ENCODE measurements at places on chromosomes 12 and 14.

DNA sequence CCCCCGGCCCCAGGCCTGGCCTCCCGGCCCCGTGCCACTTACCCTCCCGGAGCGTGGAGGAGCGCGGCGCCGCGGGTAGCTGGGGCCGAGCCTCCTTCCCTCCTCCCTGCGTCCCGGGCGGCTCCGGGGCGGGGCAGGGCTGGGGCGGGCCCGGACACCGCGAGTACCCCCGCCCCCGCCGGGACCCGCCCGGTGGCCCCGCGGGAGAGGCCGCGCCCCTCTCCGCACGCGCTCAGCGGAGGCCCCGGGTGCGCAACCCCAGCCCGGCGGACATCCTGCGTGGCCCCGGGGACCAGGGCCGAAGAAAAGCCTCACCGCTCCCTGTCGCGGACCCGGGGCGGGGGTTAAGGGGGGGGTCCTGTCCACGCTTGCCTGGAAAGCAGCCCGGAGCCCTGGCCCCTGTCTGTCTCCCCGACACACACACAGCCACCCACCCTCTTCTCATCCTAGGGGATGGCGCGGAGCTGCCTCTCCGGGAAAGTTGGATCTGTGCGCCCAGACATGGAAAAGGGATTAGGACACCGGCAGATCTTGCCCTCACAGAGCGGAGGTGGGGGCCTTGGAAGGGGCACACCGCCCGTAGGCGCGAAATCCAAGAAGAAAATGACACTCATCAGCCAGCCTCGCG, at the start of gene SYNE3:
Gene SYNE3 (minus strand): TSS at position 97 of the 628 bp plus-strand sequence. CDS start 40,829 bp downstream, outside the sequence.
- H3K27me3 ChIP-seq, result peaks cover 3% of the 10 kb centered on the region
- peak within 1 kb of the TSS; percentile 32 for H3K27ac ChIP-seq
- no peaks in the 10 kb centered on the region for H3K36me3 ChIP-seq
- H3K4me1 ChIP-seq, result peaks cover 3% of the 10 kb centered on the region
- peak within 1 kb of the TSS; percentile 73 for H3K4me3 ChIP-seq

GRCh38 chr14:55874785-55875184, 243.4 kb upstream of the PELI2 start:
- no peaks in the 10 kb centered on the region for H3K27me3 ChIP-seq
- no peaks in the 10 kb centered on the region for H3K36me3 ChIP-seq
- H3K27ac ChIP-seq, result no peak overlapping the region
- no peaks in the 10 kb centered on the region for H3K4me1 ChIP-seq
- DNase-seq, result no peak
- H3K4me3 ChIP-seq, result no peak overlapping the region

DNA sequence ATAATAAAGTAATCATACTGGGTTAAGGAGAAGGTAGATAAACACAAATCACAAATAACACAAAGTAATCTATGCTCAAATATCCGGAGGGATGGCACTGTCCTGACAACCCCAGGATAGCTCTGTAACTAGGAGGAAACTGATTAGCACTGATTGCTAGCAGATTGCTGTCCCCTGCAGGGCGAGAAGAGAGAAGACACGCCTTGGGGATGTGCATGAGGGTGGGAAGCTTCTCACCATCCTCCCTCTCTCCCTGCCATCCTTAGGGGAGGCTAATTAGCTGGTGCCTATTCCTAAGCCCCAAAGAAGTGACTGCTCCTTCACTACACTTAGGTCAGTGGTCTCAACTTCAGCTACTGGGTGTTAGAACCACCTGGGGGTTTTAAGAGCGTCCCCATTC, 27.0 kb upstream of the TMEM260 start:
- no peaks in the 10 kb centered on the region for H3K4me1 ChIP-seq
- DNase-seq, result no peak
- no peaks in the 10 kb centered on the region for H3K36me3 ChIP-seq
- H3K4me3 ChIP-seq, result no peak overlapping the region

DNA sequence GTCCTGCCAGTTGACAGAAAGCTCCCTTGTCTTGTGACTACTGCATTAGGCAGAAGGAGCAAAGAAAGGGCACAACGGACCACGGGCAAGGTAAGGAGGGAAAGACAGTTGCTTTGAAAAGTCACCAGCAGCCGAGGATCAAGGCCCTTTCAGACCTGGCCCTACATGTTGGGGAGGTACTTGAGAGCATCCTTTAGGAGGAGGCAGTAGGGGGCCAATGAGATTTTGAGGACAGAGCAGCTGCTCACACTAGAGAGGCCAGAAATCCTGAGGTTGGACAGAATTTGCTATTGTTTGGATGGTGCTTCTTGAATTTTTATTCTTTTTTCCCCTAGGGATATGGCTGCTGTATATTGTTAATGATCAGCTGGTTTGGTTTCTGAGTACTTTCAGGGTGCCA, 135.5 kb upstream of the PZP start:
- no peak overlapping the region for H3K4me3 ChIP-seq
- no peak overlapping the region for H3K27ac ChIP-seq
- no peak for DNase-seq
- H3K36me3 ChIP-seq, result no peaks in the 10 kb centered on the region
- no peaks in the 10 kb centered on the region for H3K4me1 ChIP-seq
- no peaks in the 10 kb centered on the region for H3K27me3 ChIP-seq

GRCh38 chr12:12714276-12715021, 2.7 kb upstream of the CDKN1B start:
- peak; percentile 46 for DNase-seq
- H3K4me1 ChIP-seq, result peaks cover 9% of the 10 kb centered on the region
- peak overlapping the region; percentile 94 for H3K27ac ChIP-seq
- H3K27me3 ChIP-seq, result no peaks in the 10 kb centered on the region

DNA sequence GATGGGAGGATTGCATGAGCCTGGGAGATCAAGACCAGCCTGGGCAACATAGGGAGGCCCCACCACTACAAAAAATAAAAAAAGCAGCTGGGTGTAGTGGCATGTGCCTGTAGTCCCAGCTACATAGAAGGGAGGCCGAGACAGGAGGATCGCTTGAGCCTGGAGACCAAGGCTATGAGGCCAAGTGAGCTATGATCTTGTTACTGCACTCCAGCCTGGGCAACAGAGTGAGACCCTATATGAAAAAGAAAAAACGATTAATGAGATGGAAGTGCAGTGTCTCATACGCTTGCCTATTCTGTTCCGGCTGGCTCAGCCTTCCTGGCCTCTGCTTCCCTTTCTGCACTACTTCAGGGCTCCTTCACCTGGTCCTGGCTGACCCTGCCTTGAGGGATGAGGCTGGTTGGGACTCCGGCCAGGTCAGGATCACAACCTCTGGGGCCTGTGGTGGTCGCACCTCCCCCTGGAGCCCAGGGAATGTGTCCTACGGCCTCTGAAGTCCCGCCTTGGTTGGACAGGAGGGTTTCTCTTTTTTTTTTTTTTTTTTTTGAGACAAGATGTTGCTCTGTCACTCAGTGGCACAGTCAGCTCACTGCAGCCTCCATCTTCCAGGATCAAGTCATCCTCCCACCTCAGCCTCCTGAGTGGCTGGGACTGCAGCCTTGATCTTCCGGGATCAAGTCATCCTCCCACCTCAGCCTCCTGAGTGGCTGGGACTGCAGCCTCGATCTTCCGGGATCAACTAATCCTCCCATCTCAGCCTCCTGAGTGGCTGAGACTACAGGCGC, 10.7 kb downstream of the TEDC1 start:
- H3K36me3 ChIP-seq, result no peaks in the 10 kb centered on the region
- DNase-seq, result no peak
- H3K27ac ChIP-seq, result no peak overlapping the region
- no peaks in the 10 kb centered on the region for H3K27me3 ChIP-seq

DNA sequence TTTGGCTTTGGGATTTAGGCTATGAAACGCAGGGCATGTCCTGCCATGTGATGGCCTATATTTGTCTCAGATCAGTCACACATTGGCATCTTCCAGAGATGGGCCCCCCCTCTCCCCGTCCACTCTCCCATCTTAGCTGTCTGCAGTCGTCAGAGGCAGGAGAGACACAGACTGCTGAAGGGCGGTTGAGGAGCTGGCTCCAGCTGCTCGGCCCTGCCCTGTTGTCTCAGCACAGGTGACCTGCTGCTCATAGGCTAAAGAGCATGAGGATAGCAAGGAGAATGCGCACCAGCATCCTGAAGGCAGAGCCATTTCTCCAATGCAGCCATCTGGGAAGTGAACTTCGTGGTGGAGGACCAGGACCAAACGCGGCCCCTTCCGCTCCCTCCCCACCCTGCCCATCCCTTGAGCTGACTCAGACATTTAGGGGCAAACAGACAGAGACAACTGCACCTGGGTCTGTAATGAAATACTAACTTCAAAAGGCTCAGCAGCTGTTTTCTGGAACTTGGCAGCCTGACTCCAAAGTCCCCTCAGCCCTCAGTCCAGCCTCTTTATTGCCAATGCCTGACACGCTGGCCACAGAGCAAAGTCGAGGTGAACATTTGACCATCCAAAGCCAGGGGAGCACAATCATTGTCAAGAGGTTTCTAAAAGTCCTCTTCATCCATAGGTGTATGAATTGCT, 22.3 kb downstream of the FZD10 start:
- H3K27me3 ChIP-seq, result no peaks in the 10 kb centered on the region
- H3K27ac ChIP-seq, result no peak overlapping the region
- no peak overlapping the region for H3K4me3 ChIP-seq
- no peak for DNase-seq

DNA sequence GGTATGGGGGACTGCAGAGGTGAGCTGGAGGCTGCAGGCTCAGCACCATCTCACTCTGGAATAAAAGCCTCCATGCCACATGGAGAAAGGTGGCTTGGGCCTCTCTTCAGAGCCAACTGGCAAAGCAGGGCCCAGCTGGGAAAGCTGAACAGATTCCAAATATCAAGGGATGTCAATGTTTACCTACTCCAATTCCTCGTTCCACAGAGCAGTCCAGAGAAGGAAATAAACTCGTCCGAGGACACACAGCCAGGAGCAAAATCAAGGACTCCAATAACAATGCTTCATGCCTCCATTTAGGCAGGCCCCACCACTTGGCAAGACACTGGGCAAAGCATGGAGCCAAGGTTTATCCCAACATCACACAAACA, 36.3 kb upstream of the PNMA1 start:
- no peaks in the 10 kb centered on the region for H3K36me3 ChIP-seq
- no peak for DNase-seq
- no peak overlapping the region for H3K27ac ChIP-seq
- H3K4me3 ChIP-seq, result no peak overlapping the region

DNA sequence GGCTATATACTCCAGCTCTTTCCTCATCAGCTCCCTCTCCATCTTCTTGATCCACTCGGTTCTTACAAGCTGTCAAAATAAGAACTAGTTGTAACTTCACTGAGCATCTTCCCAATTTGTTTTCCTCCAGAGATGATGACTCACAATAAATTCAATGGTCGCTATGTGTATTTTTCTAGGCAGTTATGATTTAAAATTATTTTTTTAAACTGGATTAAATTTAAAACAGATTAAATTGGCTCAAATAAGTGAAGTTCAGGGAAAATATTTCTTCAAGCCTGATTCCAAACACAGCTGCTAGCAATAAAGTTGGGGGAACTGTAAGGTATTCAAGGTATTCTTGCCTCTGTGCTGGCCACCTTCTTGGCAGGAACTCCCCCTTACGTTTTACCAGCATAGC, 717.7 kb upstream of the USP15 start:
- no peak overlapping the region for H3K27ac ChIP-seq
- no peak for DNase-seq
- no peaks in the 10 kb centered on the region for H3K36me3 ChIP-seq

GRCh38 chr12:51323317-51323960, 535 bp downstream of the BIN2 start:
- no peak for DNase-seq
- no peak overlapping the region for H3K27ac ChIP-seq
- H3K27me3 ChIP-seq, result no peaks in the 10 kb centered on the region
- H3K4me3 ChIP-seq, result no peak overlapping the region
- no peaks in the 10 kb centered on the region for H3K36me3 ChIP-seq
- no peaks in the 10 kb centered on the region for H3K4me1 ChIP-seq

- no peaks in the 10 kb centered on the region for H3K4me1 ChIP-seq
- no peaks in the 10 kb centered on the region for H3K36me3 ChIP-seq
- no peak for DNase-seq
- H3K27me3 ChIP-seq, result no peaks in the 10 kb centered on the region
Observed at GRCh38 chr14:50594577-50595316, 34.8 kb downstream of the ATL1 start.

GRCh38 chr12:34625116-34625515, 602.8 kb downstream of the ALG10 start:
- H3K4me3 ChIP-seq, result no peak overlapping the region
- no peaks in the 10 kb centered on the region for H3K4me1 ChIP-seq
- H3K27ac ChIP-seq, result no peak overlapping the region
- no peaks in the 10 kb centered on the region for H3K36me3 ChIP-seq

- no peak overlapping the region for H3K27ac ChIP-seq
- DNase-seq, result no peak
- H3K36me3 ChIP-seq, result no peaks in the 10 kb centered on the region
- H3K4me3 ChIP-seq, result no peak overlapping the region
- H3K27me3 ChIP-seq, result no peaks in the 10 kb centered on the region
Observed at GRCh38 chr14:61668282-61668681, 27.0 kb upstream of the HIF1A start.

GRCh38 chr12:47903927-47904712, 674 bp downstream of the VDR start:
- H3K36me3 ChIP-seq, result no peaks in the 10 kb centered on the region
- no peaks in the 10 kb centered on the region for H3K4me1 ChIP-seq
- H3K27me3 ChIP-seq, result peaks cover 4% of the 10 kb centered on the region
- DNase-seq, result no peak

GRCh38 chr12:55744340-55745030, 1.6 kb downstream of the GDF11 start:
- H3K36me3 ChIP-seq, result no peaks in the 10 kb centered on the region
- peak; percentile 45 for DNase-seq
- no peak overlapping the region for H3K27ac ChIP-seq
- H3K4me1 ChIP-seq, result peaks cover 2% of the 10 kb centered on the region

- peak overlapping the region; percentile 77 for H3K4me3 ChIP-seq
- peaks cover 11% of the 10 kb centered on the region for H3K36me3 ChIP-seq
- H3K27ac ChIP-seq, result peak overlapping the region; percentile 96
Observed at GRCh38 chr12:56267443-56268071, 815 bp downstream of the COQ10A start.

DNA sequence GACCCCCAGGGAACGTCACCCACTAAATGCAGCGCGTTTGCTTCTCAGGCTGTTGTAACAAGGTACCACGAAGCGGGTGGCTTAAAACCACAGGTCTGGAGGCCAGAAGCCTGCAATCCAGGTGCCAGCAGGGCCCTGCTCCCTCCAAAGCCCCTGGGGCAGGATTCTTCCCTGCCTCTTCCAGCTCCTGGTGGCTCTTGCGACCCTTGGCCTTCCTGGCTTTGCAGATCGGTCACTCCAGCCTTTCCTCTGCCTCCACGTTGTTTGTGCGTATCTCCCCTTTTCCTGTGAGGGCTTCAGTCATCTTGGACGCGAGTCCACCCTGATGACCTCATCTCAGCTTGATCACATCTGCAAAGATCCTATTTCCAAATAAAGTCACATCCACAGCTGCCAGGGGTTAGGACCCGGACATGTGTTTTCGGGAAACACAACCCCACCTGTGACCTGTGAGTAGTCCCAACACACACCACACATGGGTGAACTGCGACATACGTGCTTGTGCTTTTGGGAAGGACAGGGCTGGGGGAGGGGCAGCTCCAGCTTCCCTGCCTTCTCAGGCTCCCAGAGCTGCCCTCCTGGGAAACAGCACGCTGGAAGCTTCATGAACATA, 114.5 kb upstream of the NCOR2 start:
- no peak overlapping the region for H3K4me3 ChIP-seq
- H3K4me1 ChIP-seq, result no peaks in the 10 kb centered on the region
- H3K36me3 ChIP-seq, result no peaks in the 10 kb centered on the region

DNA sequence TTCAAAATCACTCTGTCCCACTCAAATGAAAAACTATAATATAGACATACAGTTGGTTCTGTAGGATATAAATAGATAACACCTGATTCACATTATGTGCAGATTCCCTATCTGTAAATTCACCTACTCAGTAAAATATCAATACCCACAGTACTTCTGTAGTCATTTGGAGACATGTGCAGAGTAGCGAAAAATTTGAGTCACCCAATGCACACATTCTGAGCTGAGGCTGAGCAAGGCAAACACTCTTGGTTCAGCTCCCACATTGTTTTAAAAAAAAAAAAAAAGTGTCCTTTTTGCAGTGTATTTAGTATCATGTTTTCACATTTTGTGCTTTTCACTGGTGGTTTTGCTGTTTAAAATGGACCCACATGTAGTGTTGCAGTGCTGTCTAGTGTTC, 27.3 kb upstream of the BBS10 start:
- H3K27ac ChIP-seq, result no peak overlapping the region
- no peaks in the 10 kb centered on the region for H3K27me3 ChIP-seq

Data from kidney (tissue), 22 donors.